Dermis blood vessel endothelial cell (primary cell): ENCODE measurements at places on chromosomes 1 and 21. TPM values are rescaled to one million over a fixed set of nuclear protein-coding genes. Genes with fewer than 3 reads are reported as not detected.

- peak; percentile 84 for DNase-seq
These were observed 1.4 kb downstream of the NUCKS1 start for GRCh38 chr1:205748403-205749233.

GRCh38 chr21:16569679-16570078 is 839.9 kb downstream of the USP25 start:
- no peak for DNase-seq

- DNase-seq: no peak
These were observed 140.4 kb upstream of the ETV3 start for GRCh38 chr1:157278383-157279137.

GRCh38 chr1:19828546-19828945 is 13.5 kb upstream of the RNF186 start:
- no peak for DNase-seq

DNA sequence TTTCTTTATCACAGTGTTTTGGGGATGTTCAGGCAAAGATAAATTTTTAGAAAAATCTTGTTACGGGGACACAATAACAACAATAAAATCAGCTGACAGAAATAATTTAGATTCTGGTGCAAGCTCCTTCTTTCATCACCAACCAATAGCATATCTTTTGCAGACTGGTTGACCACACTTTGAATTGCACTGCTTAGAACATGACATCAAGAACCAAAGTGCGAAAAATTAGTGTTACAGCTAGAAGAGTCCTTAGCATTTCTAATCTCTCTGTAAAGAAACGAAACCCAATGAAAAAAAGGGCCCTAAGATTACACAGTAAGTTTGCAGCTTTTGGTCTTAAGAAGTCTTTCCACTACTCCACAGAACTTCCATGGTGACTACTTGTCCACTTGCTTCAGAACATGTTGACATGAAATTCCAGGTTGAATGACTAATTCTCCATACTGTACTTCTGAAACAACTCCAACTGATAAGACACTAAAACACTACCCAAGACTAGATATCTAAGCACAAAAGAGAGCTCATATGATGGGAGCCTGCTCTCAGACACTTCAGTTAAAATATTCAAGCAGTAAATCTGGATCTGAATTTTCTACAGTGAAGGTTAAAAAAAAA is 31.3 kb downstream of the XKR8 start:
- DNase-seq: no peak

Gene LRRIQ3
- 0.17 and 0.56 TPM in 2 replicates for total RNA-seq

Gene ADCY10
- total RNA-seq: under 0.01 TPM in 1 of 2 replicates, not detected in the other

Gene CD53
- not detected in 2 replicates for total RNA-seq

Gene LRRC53
- not detected in 2 replicates for total RNA-seq
